ENCODE measurements at places on chromosomes 3 and 15.

DNA sequence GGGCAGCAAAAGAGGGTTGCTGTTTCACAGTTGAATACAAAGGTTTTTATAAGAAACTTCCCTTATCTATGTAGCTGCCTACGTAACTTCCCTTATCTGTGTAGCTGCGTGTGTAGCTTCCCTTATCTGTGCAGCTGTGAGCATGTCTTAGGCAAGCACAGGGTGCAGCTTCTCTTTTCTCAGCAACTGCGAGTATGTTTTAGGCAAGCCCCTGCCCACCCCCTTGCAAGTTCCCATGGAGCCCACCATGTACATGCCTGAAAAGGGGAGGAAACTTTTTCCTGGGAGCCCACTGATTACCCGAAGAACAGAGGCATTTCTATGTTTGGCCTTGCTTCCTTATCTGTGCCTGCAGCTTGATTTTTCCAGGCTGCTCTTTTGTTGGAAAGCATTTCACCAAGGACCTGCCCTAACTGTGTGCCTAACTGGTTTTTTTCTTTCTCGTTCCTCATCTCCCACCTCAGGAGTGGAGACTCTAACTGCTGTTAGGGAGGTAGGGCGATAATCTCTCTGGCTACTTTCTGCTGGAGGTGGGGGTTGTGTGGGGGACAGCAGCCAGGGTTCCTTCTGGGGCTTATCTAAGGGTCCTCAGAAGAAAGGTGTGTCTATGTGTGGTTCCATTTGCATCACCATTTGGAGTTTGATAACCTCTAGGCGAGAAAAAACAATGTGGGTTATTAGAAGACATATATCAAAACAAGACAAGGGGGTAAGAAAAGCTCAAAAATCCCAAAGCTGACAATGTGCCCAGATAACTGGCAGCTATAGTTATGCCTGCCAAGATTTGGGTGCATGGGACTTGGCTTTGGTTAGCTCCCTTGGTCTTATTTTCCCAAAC is 26.0 kb downstream of the SORD start:
- no peak for DNase-seq

- no peak for DNase-seq
Measured at GRCh38 chr3:83033133-83033532, 1271.7 kb upstream of the GBE1 start.

DNA sequence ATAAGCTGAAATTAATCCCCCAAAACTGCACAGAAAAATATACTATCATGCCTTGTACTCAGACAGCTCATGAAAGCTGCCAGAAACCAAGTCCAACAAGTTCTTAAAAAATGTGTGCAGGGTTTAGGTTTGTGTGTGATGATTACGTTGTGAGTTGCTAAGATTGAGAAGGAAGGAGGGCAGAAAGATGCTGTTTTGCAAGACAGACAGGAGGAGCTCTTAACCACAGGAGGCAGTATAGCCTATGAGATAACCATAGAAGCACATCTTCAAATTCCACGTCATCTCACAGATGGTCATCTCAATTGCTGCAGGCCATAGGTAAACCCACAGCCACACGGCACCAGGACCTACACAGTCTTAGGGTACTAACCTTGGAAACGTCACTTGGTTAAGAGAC is 191.9 kb downstream of the STT3B start:
- DNase-seq, result no peak

DNA sequence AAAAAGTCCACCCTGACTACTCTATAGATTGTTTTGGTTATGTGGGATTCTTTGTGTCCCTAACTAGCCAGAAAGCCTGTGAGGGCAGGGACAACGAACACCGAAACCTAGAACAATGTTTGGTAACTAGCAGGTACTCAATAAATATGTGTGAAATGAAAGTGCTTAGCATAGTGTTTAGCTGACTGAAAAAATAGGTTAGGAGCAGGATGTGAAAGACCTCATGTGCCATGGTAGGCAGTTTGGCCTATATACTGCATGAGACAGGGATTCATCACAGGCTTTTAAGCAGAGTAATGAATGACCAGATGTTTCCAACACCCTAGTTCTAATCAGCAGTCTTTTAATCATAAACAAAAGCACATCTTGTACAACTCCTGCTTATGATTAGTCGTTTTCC is 64.2 kb downstream of the MYO5A start:
- peak; percentile 2 for DNase-seq

Data from RCC 7860 (cell line).